ENCODE measurements at places on chromosomes 3 and 15. TPM values are rescaled to one million over a fixed set of nuclear protein-coding genes. Genes with fewer than 3 reads are reported as not detected.

SPINT1 gene
- total RNA-seq = 0.94 TPM

ZNF770 gene
- 13.5 TPM for total RNA-seq

SAMD7 gene
- not detected for total RNA-seq

PKM gene
- total RNA-seq = 3,134 TPM

CFAP91 gene
- total RNA-seq = 0.32 TPM

SLC51A gene
- not detected for total RNA-seq

P3H2 gene
- total RNA-seq = 40.7 TPM

LRTM1 gene
- not detected for total RNA-seq

PAQR5 gene
- total RNA-seq = 109 TPM

FEZF2 gene
- total RNA-seq = not detected
